ENCODE measurements at places on chromosomes 3 and 15.

DNA sequence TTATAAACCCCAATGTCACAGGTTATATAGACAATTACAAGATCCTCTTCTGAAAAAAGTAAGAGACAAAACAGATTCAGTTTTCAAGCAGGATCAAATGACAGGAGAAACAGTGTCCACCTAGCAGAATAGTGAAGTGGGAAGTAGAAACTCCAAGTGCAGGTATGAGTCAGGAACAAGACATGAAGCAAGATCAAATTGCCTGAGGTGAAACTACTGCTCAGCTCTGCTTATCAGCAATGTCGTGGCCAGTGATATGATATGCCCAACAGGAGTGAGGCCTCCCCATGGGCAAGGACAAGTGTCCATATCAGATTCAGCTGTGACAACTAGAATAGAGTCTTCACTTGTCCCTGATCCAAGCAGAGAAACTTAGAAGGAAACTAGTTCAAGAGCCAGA, 100.0 kb downstream of the ZMAT3 start:
- DNase-seq: no peak

- DNase-seq: no peak
These were observed 50.4 kb upstream of the CASR start for GRCh38 chr3:122132949-122133540.

- peak; percentile 96 for DNase-seq
These were observed 17.2 kb upstream of the USP3 start for GRCh38 chr15:63487076-63487757.

DNA sequence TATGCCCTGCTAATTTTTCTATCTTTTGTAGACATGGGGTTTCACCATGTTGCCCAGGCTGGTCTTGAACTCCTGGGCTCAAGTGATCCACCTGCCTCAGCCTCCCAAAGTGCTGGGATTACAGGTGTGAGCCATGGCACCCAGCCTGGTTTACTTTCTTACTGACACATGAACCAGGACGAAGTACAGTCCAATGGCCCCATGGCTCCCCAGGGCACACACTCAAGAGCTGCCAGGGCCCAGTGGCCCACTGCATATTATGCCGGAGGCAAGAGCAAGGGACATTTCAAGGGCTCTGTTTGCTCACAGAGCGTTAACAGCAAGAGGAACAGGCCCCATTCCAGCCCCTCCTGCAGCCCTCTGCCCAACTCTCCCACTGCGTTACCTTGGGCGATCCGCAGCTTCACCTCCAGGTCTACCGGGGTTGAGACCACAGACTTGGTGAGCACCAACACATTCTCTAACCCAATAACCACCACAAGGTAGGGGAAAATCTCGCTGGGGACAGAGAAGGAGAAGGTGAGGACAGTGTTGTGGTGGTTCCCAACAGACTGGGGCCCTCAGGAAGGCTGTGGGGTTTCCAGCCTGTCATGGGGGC, 42.8 kb downstream of the PTPN23 start:
- DNase-seq: no peak

- DNase-seq: no peak
These were observed 37.1 kb downstream of the MYO5C start for GRCh38 chr15:52258461-52258860.
